ENCODE measurements at places on chromosomes 2 and 18.

DNA sequence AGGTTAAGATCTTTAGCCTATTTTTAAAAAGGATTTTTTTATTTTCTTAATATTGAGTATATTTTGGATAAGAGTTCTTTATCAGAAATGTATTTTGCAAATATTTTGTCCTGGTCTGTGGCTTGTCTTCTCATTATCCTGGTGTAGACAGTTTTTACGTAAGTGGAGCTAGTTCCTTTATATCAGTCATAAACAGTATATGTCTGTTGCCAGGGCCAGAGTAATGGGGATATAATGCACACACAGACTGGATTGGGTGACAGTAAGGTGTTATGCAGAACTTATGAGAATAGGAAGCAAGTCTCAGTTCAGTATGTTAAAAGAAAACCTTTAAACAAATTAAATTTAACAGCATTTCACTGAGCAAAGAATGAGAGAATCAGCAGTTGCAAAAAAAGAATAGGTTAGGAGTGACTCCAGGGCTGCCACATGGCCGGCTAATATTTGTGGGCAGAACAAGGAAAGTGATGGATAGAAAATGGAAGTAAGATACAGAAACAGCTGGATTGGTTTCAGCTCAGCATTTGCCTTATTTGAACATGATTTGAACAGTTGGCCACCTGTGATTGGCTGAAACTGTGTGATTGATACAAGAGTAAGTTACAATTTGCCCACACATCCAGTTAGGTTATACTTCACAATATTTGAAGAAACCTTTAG is 61.1 kb upstream of the ZNG1B start:
- no peak for DNase-seq

DNA sequence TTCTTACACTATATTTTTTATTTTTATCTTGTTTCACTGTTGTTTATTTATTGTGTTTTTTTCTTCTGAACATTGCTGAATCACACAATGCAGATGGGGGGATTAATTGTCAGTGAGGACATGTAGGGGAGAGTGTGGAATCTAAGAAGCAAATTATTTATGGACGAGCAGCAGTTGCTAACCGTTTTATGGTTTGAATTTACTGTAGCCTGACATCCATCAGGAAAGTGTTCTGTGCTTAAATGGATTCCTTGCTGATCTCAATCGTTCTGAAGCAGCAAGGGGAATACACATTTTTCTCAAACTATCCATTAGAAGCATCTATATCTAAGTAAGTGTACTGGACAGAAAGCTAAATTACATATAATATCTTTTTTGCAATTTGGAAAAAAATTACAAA is 119.5 kb downstream of the CD8B2 start:
- DNase-seq = no peak

DNA sequence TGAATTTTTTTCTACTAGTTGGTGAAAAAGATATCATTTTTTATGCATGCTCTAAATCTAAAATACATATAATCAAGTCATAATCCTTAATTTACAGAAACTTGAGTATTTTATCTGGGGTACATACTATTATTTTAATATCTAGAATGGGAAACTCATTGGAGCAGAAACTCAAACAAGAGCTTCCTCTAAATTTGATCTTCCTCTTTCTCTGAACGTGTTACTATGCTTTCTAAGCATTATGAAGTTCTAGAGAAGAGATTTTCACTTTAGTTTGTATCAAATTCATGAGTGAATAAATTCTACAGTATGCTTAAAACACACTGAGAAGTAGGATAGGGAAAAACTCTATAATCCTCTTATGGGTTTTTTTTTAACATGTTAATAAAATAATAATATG is 20.6 kb upstream of the SLC38A11 start:
- DNase-seq = no peak

GRCh38 chr2:177281400-177282180 is 17.1 kb upstream of the NFE2L2 start:
- DNase-seq = no peak

DNA sequence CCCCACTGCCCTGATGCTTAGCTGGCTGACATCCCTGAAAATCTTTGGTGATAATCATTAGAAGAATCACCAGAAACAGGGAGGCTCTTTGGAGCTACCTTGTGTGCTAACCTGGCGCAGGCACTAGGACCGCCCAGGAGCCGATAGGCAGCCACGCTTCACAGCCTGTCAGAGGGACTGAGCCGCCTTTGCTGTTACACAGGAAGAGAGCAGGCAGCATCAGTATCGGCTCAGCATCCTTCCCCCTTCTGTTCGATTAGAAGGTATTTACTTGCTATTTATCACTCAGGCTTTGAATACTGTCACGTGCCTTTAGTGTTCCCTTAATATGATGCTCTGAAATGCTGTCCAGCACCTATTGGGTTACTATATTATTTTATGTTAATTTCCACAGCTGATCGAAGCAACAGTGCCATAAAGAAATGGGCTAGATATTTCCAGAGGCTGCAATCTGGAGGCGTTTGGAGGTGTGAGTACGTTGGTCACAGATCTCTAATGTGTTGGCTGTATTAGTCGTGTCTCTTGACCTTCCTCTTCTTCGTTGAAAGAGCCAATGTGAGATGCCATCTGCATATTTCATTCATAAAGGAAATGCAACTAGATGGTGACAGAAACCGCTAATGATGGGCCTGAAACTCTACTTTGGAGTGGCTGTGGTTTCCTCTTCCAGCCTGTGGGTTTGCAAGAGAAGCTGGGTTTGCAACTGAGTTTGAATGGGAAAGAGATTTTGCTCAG is 110.4 kb upstream of the RAB27B start:
- DNase-seq = no peak

DNA sequence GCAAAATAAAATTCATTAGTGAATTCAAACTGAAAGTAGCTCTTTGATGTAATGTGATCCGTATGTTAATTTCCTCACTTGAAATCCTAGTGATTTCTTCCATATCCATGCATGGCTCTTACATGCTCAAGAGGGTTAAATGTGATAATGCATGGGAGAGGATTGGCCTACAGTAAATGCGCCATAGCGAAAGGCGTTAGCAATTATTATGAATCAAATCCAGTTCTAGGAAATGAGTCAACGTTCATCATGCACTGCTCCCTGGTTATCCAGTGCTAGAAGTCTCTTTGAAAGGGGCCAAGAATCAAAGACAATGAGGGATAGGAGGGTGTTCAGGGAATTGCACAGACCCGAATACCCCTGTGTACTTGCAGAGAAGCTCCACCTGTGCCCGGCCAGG is 101.4 kb upstream of the RASGRP3 start:
- DNase-seq = no peak

- DNase-seq = no peak
Measured at GRCh38 chr18:59954241-59954640, 54.4 kb downstream of the PMAIP1 start.

DNA sequence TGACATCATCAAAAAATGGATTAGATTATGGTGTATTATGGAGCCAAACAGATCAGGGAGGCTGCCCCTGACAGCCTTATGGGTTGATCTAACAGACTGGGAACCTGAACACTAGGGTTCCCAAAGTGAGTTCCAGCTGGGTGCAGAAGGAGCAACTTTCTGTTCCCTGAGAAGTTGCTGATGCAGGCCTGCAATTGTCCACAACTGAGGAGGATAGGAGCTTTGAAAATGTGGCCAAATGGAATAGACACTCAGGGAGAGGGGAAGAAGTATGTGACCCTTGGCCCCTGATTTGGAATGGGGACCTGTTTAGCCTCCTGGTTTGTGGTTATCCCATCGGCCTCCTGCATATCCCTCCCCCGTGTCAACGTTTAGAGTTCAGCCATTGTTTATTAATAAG is 262.2 kb upstream of the SKOR2 start:
- no peak for DNase-seq

DNA sequence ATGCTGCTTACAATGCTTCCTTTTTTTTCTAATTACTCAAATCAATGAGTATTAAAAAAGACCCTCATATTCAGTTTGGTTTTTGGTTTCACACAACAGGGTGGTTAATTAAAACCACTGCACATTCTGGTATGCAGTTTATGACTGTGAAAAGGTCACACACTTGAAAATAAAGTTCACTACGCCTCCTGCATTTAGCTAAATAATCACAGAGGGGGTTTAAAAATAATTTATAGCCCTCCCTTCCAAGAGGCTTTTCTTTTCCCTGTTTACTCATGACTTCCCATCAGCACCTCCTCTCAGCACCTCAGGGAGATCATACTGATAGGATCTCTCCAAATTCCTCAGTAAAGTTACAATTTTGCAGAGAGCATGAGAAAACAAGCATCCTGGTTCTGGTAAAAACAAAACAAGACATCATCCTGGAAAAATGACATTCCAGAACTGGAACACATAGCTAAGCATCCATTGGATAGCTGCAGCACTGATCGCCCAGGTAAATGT is 129.5 kb upstream of the TMEM200C start:
- DNase-seq = no peak

- DNase-seq = no peak
Measured at GRCh38 chr2:43948370-43948769, 47.4 kb downstream of the LRPPRC start.

- DNase-seq = no peak
Measured at GRCh38 chr2:59622599-59623308, 930.7 kb downstream of the BCL11A start.

GRCh38 chr18:79389689-79390088 is 6.0 kb upstream of the NFATC1 start:
- DNase-seq = no peak

DNA sequence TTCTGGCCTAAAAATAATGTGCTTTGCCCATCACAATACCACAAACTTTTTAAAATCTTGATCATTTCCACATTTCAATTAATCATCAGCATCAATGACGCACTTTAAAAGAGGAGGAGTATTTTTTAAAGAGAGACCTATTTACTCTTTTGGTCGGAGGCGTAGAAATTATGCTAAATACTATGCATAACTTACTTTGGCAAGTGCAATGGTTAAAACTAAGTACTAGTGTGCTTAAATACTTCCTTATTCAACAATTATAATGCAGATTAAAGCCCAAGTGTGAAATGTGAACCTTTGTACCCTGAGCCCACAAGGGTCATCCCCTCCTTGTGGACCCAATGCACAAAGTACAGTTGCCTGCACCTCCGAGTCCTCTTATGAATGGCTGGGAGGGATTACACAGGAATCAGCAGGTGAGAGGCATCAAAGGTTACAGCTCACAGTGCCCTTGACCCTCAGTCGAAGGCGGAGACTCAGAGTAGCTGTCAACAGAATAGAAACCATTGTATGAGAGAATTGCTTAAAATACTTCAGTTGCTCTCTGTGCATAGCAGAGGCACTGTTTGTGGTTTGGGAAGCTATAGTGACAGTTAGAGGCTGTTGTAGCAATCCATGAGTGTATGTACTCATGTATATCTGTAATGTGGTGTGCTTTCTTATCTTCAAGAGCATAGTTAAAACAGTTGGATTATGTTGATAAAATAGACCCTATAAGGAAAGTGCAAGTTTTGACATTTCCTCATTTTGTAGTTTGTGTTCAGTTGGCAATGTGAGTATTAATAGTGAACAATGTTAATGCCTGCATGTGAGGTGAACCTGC is 151.7 kb upstream of the ITGA4 start:
- peak; percentile 16 for DNase-seq

DNA sequence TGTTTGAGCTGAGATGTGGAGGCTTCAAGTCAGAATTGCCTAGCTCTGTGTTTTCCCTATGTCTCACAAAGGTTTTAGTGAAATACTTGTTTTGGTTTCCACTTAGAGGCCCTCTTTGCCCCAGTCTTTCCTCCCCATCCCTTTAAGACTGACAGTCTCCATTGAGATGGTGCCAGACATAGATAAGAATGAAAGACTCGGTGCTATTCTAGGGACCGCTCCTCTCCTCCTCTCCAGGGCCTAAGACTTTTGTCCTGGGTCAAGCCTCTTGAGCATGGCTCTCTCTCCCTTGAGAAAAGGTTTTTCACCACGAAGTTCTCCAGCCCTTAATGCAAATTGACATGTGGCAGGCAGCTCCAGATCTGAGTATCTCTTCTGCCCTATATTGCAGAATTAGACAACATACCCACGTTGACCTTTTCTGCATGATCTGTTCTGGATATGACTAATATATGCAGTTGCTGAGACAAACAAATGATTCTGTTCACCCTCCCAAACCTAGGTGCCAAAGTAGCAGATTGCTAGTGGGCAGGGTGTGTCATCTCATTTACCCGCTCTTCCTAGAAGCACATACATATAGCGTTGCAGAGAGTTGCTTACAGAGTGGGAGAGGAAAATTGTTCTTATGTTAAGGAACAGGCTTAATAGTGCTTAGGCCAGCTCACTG is 47.5 kb upstream of the ACSL3 start:
- DNase-seq = no peak

- no peak for DNase-seq
Measured at GRCh38 chr2:134271758-134272157, 17.9 kb downstream of the MGAT5 start.

DNA sequence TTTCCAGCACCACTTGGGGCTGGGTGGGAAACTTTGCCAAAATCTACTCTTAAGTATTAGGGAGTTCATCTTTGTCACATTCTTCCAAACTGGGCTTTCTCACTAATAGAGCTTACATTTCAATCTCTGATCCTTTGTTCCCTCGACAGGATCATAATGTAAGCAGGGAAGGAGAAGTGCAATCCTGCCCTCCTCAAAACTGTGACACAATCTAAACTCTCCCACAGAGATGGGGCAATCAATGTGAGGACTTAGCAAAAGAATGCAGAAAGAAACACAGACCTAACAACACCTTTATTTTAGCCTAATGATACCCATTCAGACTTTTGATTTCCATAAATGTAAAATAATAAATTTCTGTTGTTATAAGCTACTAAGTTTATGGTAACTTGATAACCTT is 40.8 kb downstream of the DSEL start:
- no peak for DNase-seq

DNA sequence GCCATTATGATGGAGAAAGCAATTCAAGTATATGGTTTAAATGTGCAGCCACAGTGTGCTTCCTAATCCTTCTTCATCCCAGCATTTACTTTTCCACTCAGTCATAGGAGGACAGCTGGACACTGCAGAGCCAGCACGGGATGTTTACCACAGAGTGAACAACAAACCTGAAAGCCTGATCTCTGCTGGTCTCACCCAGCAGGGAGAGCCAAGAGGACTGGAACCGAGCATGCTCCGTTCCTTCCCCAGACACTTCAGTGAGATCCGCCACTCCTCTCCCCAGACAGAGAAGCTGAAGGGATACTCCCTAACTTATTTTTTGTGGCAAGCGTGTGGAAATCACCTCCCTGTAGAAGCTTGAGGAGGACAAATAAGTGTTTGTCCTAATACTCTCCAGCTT is 23.2 kb upstream of the GORASP2 start:
- no peak for DNase-seq

DNA sequence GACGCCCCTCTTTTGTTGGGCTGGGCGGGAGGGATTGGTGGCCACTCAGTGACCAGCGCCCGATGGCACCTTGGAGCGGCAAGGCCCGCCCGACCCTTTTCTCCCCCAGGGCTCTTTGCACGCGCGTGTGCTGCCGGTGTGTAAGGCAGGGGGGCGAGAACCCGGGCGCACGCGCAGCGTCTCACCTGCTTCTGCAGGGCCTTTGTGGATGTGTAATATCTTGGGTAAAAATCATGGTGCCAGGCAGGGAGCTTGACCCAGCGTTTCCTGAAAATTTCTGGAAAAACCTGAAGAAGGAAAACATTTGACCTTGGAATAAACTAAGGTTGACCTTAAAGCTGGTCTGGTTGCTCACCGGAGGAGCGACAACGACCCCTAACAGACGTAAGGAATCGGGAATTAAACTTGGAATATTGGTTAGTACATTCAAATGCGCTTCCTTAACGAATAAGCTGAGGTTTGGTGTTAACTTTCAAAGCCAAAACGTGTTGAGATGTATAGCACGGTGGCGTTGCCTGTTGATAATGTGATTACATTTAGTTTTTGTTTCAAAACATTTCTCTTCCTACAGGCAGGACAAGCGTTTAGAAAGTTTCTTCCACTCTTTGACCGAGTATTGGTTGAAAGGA is 438 bp downstream of the HSPE1 start:
- DNase-seq = no peak

- DNase-seq = no peak
Measured at GRCh38 chr2:37544591-37545031, 126.8 kb downstream of the CDC42EP3 start.

Measured in NCI-H748 treated with DMSO at 0.1 percent for 48 hours (cell line).